Stimulated activated CD4-positive, alpha-beta T cell treated with anti-CD3 and anti-CD28 coated beads, TNF-alpha, amount 100 ng/mL, for 24 hours (primary cell): ENCODE measurements at places on chromosomes 11 and 22.

- DNase-seq: no peak
These were observed 7.2 kb upstream of the NIPSNAP1 start for GRCh38 chr22:29587938-29588699.

DNA sequence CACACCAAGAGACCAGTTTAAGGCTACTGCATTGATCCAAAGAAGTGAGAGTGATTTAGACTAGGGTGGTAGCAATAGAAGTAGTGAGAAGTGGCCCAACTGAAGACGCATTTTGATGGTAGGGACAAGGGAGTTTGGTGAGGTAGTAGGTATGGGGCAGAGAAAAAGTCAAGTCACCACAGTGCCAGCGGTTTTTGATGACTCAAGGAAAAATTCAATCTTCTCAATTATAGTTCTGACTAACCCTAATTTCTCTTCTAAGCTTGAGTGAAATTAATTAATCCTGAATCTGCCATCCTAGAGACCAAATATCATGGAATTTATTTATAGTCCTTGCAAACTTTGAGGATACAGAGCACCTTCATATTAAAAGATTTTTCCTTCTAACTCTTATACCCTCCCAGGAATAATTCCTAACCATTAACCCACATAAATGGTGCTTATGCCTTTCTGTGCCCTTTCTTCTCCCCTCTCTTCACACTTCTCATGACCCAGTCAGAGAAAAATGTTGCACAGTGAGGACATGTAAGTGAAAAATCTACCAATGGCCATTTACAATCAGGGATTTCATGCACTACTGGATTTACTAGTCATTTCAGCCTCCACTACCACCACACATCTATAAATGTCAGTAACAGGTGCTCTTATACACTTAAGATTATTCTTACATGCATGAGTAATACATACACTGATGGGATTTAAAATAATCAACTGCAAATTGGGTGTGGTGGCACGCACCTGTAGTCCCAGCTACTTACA is 45.9 kb upstream of the ARHGAP32 start:
- no peak for DNase-seq

- DNase-seq: no peak
These were observed 3.0 kb downstream of the C11orf68 start for GRCh38 chr11:65915821-65916251.

- no peak for DNase-seq
These were observed 515 bp downstream of the CTR9 start for GRCh38 chr11:10751581-10751940.

GRCh38 chr11:72642884-72643522 is 31.2 kb downstream of the PDE2A start:
- peak; percentile 48 for DNase-seq

DNA sequence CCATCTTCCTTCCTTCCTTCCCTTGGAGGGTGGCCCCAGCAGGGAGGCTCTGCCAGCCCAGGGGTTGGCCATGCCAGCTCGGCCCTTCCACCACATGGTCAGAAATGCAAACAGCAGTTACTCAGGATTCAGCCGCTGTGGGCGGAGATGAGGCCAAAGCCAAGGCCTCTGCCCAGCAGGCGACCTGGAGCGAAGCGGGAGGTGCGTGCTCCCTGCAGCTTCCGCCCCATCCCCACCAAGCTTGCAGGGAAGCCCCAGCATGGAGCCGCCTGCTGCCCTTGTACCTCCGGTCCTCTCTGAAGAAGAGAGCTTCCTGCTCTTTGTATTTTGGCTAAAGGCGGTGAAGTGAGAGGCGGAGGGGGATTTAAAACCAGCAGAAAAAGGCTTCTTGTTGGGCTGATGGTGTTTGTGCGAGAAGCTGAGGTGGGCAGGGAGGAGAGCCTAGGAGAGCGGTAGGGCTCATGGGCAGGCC is 50.4 kb downstream of the ANO1 start:
- no peak for DNase-seq

- DNase-seq: no peak
These were observed 1.3 kb downstream of the WEE1 start for GRCh38 chr11:9574622-9575259.

DNA sequence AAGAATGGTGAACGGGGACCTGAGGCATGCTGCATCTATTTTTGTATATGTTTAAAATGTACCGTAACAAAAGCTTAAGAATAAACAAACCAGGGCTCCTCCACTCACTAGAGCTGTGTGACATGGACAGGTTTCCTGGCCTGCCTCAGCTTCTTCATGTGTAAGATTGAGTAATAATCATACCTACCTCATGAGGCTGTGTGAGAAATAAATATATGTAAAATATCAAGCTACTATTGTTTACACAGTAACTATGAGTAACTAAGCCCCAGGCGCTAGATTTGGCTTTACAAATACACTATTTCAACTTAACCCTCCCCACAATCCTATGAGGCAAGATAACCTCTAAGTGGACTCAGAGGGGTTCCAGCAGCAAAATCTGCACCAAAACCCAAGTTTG is 66.4 kb downstream of the SMCO4 start:
- no peak for DNase-seq

DNA sequence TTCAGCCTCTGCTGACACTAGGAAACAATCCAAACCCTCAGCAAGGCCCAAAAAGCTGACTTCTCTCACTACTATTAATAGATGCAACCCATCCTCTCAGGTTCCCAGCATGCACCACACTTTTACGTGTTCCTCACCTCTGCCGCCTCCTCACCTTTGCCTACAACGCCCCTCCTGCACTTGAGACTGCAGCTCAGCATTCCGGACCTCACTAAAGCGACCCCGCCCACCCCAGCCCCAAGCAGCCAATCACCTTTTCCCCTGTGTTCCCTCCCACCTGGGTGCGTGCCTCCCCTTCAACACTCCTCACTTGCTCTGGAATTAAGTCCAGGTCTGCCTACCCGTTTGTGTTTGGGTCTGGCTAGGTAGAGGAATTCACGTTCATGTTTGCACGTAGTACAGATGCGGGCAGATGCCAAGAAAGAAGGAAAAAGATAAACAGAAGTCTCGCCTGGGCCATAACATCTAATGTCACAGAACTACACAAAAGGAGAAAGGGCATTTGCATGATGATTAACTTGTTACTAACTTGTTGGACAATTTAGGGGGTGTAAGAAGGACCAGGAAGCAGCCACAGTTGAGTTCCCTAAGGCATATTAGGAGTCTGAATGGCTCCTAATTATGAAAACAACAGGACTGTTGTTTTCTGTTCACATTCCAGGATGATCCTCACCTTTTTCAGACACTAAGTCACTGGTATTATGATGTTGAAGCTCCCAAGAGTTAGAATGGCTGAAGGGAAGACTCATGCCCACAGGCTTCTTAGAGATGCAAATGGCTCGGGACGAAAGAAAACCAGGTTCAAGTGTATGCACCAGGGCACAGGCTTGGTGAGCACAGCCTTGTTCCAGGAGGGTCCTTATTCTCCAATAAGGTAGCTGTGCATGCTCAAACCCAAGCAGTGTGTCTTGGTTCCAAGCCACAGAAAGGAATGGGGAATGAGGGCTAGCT is 102.2 kb downstream of the MICAL3 start:
- DNase-seq: no peak

- DNase-seq: no peak
These were observed 60.1 kb upstream of the MPEG1 start for GRCh38 chr11:59272771-59273372.

- no peak for DNase-seq
These were observed 13.4 kb downstream of the DRD4 start for GRCh38 chr11:650482-650881.

- DNase-seq: no peak
These were observed at the start of gene GP1BB for GRCh38 chr22:19723232-19723982. Gene GP1BB, plus strand, starts transcription at chr22:19723539. Its CDS starts 31 bp downstream, at chr22:19723570.

DNA sequence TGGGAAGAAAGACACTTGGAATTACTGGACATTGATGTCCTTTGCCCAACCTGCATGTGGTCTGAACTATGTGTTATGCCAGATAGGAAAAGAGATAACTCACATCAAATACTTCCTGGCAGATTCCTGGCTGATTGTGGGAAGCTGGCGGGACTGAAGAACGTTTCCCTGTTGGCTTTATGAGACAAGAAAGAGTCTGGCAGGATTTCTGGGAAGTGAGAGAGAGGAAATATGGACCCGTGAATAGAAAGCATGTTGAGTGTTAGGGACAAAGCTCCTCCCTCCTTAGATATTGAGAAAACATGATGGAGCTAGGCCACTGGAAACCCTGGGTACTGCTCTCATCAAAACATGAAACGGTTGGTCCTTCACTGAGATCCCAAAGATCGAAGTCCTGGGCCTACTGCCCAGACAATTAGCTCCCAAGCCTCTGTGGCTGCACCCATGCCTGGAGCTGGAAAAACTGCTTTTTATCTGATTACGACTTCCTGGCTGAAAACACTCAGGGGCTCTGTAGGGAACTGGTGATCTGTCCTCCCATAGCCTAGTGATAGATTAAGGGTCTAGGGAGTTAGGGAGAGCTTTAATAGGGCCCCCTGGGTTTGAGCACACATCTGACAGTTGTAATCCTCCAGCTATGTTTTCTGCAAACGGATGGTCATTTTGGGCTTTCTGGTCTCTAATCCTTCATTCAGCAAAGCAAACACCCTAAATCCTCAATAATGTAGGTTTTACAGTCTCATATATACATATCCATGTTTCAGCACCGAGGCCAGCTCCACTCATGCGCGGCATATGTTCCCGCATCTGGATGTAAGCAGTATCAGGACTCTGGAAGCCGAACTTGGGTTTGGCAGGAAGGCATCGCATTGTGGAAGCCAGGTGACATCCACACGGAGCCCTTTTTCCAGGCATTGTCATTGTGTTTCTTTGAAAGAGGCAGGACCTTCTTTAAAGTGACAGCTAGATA is 6.1 kb upstream of the B3GAT1 start:
- DNase-seq: no peak

DNA sequence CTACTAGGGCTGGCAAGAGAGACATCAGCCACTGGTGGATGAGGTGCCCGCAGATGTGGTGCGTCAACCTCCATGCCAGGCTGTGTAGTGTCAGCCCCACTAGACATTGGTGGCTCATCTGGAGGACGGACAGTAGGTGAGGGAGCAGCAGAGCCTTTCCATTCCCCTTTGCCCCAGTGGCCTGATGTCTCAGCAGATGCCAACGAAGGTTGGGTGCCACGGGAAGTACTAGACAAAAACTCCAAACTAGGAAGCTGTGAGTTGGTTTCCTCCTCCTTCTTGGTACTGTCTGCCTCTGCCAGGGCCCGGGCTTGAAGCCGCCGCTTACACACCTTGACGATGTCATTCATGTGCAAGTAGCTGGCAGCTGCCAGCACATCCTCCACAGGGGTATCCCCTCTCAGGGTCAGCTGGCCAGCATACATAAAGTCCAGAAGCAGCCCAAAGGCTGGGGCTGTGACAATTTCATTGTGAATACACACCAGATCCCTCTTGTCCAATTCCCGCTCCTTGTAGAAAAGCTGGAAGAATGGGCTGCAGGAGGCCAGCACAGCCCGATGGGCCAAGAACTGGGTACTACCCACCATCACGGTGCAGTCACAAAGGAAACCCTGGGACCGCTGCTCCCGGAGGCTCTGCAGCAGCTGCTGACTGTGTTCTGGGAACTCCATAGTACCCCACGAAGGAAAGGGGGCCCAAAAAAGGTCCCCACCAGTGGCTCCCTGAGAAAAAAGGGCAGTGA is 795 bp downstream of the ZBTB3 start:
- no peak for DNase-seq

DNA sequence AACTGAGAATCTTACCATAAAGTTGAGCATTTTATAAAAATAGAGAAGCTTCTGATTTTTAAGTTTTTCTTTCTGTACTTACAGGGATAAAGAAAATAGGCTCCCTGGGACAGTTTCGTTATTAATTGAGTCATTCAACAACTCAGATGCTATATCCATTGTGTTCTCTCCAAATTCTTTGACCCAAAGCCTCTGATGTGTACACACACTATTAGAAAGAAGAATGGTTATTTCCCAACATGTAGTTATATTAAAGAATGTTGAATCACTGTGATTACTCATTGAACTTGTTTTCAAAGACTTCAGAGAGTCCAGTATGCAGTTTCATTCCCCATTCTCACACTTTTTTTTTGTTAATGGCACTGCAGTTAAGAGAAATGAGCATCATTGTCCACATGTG is 734.3 kb upstream of the ARHGAP42 start:
- no peak for DNase-seq

- no peak for DNase-seq
These were observed 17.5 kb upstream of the TMPRSS4 start for GRCh38 chr11:118059246-118059940.

- DNase-seq: no peak
These were observed 5.5 kb downstream of the CACNA1I start for GRCh38 chr22:39576027-39576426.

- no peak for DNase-seq
These were observed 190.6 kb downstream of the IGLL1 start for GRCh38 chr22:23389271-23390071.

DNA sequence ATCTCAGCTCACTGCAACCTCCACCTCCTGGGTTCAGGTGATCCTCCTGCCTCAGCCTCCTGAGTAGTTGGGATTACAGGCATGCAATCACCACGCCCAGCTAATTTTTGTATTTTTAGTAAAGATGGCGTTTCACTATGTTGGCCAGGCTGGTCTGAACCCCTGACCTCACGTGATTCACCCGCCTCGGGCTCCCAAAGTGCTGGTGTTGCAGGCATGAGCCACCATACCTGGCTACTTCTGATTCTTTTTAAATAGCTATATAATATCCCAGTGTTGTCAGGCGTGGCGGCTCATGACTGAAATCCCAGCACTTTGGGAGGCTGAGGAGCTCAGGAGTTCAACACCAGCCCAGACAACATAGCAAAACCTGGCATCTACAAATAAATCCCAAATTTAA is 20.7 kb downstream of the TMEM41B start:
- no peak for DNase-seq

DNA sequence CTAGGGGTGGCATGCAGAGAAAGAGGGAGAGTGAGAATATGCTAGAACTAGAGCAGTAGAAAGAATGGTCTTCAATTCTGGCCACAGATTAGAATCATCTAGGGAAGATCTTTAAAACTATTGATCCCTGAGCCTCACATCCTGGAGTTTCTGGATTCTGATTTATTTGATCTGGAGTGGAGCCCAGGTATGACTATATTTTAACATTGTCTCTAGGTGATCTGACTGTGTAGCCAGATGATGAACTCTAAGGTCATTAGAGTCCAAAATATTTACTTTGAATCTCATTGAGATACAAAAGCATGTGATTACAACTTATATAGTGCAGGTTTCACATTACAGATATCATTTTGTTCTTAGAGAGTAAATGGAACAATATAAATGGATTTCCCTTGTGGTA is 79.7 kb downstream of the FDX1 start:
- no peak for DNase-seq

DNA sequence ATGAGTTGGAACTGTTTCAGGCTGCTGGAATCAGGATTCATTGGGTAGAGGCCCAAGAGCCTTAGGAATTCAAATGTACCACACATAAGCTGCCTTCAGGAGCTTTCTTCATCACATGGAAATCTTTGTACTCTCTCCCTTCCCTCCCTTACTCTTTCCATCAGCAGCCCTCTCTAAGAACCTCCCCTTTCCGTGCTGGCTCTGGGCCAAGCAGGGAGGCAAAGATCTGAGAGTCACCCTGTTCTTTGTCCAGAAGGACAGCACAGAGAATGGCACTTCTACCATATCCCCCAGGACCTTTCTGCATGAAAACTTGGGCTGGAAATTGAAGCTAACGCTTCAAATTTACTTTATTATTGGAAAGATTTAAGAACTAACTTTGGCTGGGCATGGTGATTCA is 20.7 kb upstream of the TPBGL start:
- DNase-seq: no peak
